ENCODE measurements at places on chromosomes 6 and 20. TPM values are rescaled to one million over a fixed set of nuclear protein-coding genes. Genes with fewer than 3 reads are reported as not detected.

Gene MYLK4
- 1.3 TPM for total RNA-seq

DNA sequence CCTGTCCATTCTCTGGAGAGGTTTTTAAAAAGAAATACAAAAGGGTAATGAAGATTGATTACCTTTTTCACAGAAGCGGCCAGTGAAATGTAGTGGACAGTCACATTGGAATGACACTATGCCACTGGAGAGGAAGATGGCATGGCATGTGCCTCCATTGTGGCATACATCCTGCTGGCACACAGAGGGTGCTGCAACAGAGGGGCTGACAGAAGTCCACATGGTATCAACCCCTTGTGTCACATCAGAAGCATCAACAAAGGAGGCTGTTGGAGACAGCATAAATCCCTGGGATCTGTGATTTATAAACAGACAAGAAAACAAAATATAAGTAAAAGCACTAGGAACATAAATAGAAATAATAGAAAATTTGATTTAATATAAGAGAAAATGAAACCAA, 594.9 kb downstream of the PHF3 start:
- H3K4me1 ChIP-seq, result no peaks in the 10 kb centered on the region
- no peaks in the 10 kb centered on the region for H3K27me3 ChIP-seq
- H3K36me3 ChIP-seq, result no peaks in the 10 kb centered on the region
- H3K4me3 ChIP-seq, result no peak overlapping the region
- H3K27ac ChIP-seq, result no peak overlapping the region
- DNase-seq, result no peak

Gene CITED2
- 215 TPM for total RNA-seq

- no peak for DNase-seq
- no peak overlapping the region for H3K4me3 ChIP-seq
- no peaks in the 10 kb centered on the region for H3K36me3 ChIP-seq
- H3K27ac ChIP-seq, result no peak overlapping the region
These were observed 3.7 kb upstream of the TXNDC5 start for GRCh38 chr6:7914311-7914710.
